ENCODE measurements at places on chromosomes 3 and 15.

- no peak for DNase-seq
Observed at GRCh38 chr3:49794431-49794830, 5.2 kb downstream of the CDHR4 start.

DNA sequence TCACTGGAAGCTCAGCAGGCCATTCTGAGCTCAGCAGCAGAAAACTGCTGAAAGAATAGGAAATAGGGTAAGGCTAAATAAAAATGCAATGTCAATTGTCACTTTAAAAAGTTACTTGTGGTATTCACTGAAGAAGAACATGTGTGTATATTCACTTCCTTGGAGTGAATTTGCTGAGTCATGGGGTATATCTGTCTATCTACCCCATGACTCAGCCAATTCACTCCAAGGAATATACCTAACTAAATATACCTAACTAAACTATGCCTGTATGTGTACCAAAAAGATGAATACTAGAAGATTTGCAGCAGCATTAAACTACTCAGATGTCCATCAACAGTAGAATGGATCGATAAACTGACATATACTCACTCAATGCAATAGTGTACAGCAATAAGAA is 69.5 kb upstream of the KCNAB1 start:
- no peak for DNase-seq

DNA sequence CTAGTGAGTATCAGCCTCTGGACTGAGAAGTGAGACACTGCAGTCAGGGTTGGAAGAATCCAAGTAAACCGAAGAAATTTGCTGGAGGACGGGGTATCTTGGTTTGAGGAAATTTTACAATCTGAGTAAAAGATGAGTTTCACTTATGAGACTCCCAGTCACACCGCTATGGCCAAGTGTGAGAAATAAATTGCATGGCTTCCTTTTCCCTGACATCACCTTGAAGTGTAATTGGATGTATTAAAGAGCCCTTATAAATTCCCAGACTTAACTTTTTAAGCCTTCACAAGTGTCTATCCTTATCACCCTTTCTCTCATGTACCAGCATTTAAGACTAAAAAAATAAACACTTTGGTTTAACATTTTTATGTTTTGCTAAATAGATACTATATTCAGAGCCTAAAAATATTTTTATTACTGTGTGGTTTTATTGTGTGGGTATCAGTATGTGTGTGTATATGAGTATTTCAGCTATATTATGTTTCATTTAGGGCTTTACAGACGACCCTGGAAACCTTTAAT is 23.8 kb downstream of the USP3 start:
- DNase-seq = no peak

- DNase-seq = no peak
Observed at GRCh38 chr3:127119693-127120464, 73.1 kb upstream of the PRR23E start.

DNA sequence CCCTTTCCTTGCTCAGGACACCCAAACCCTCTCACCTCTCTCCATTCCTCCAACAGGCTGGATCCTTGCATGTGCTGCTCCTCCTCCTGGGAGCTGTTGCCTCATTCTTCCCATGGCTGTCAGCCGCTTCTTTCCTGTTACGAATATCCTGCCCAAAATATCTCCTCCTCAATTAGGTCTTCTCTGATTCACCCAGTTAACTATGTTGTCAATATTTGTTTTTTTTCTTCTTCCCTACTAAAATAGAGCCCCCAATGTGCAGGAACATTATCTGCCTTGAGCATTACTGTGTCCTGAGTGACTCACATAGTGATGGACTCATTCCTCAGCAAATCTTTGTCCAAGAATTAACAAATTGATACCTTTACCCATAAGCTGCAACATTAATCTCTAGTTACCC is 357.2 kb downstream of the CLSTN2 start:
- DNase-seq = no peak

DNA sequence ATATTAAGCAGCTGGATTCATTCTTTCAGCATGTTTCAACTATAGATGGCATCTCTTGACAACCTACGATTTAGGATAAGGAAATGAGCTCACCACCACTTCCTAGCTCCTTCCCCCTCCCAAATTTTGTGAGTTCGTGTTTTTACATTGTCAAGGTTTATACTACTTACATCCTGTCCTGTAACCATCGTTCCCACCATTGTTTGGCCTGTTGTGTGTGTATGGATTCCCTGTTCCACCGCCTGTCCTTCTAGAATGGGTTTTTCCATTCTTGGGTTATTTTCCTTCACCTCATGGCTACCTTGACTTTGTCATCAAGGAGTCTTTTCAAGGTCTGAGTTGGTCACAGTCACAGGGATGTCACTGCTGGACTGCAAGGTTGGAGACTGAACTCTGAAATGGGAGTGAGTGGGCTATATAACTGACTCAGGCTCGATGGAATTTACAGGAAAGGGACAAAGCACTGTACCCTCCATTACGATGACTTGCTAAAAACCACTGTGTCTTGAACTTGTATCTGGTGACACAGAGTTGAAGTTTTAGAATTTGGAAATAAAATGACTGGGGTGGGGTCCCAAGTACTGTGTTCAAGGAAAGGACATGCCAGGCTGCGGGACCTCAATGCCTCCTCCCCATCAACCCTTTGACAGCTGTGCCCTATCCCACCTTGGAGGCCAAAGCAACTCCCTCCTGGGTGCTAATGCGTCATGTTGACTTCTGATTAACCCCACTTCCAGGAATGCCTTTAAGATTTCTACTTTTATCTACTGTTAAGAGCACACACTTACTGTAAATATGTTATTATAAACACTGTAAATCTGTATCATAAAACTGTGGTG is 66.8 kb upstream of the BLM start:
- no peak for DNase-seq

DNA sequence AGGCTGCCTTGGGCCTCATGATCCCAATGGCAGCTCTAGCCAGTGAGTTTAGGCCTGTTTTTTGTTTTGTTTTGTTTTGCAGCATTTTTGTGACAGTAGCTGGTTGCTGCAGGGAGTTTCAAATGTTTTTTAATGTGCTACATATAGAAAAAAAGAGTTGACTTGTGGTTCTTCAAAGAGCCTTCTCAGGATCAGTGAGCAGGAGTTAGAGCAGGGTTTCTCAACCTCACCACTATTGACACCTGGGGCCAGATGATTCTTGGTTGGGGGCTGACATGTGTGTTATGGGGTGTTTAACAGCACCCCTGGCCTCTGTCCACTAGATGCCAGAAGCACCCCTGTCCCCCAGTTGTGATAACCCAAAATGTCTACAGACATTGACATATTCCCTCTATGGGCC is 17.9 kb downstream of the APH1B start:
- no peak for DNase-seq

DNA sequence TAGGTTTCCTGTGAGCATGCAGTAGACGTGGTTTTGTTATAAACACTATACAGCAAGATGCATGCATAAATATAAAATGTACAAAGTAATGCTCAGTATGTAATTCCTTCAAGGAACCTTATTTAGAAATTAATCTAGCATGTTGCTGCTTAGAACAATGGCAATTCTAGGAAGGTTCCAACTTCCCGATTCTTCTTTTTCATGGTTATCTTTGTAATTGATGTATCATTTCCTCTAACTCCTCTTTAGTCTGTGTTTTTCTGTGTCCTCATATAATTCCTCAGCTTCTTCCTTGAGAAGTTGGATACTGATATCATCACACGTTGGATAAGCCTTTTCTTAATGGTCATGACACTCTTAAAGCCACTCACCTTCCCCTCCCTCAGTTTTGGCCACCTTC is 3.5 kb downstream of the TSEN2 start:
- no peak for DNase-seq

DNA sequence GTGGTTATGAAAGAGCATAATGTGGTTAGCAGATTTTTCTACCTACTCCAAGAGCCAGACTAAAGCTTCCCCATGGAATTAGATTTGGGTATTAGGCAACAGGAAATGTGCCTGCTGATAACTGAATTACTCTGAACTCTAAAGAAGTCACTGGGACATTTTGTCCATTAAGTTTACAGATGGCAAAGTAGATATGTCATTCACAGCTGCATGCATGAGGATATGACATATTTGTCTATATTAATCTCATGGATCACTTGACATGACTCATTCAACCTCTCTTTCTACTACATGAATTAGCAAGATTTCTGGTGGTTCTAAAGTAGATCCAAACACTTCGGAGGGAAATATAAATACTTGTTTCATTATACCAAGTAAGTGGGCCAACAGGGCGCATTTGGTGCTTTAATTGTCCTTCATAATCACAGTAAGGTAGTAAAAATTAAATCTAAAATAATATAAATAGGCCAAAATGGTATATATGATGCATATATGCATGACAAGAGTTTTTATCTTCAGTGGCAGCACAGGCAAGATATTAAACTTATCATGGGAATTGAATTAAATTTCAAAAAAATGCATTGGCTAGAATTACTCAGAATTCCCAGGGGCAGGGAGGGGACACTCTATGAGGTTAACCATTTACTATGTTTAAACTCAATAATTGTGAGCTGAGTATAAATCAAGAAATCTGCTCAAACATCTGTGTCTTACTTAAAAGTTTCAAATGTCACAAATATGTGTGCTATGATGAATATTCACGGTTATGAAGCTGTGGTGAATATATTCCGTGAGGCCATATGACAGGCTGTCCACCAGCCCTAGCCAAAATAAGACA is 365.3 kb upstream of the KCNMB2 start:
- DNase-seq = no peak

- DNase-seq = no peak
Observed at GRCh38 chr15:85722374-85723152, 72.2 kb downstream of the KLHL25 start.

- DNase-seq = no peak
Observed at GRCh38 chr15:90561344-90562244, 31.9 kb downstream of the CRTC3 start.

GRCh38 chr3:104102386-104102785 is 1264.3 kb upstream of the ALCAM start:
- peak; percentile 40 for DNase-seq

DNA sequence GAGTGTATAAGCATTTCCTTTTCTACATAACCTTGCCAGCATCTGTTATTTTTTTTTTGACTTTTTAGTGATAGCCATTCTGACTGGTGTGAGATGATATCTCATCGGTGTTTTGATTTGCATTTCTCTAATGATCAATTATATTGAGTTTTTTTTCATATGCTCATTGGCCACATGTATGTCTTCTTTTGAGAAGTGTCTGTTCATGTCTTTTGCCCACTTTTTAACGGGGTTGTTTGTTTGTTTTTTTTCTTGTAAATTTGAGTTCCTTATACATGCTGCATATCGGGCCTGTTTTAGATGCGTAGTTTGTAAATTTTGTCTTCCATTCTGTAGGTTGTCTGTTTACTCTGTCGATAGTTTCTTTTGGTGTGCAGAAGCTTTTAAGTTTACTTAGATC is 89.2 kb downstream of the LEKR1 start:
- DNase-seq = no peak

DNA sequence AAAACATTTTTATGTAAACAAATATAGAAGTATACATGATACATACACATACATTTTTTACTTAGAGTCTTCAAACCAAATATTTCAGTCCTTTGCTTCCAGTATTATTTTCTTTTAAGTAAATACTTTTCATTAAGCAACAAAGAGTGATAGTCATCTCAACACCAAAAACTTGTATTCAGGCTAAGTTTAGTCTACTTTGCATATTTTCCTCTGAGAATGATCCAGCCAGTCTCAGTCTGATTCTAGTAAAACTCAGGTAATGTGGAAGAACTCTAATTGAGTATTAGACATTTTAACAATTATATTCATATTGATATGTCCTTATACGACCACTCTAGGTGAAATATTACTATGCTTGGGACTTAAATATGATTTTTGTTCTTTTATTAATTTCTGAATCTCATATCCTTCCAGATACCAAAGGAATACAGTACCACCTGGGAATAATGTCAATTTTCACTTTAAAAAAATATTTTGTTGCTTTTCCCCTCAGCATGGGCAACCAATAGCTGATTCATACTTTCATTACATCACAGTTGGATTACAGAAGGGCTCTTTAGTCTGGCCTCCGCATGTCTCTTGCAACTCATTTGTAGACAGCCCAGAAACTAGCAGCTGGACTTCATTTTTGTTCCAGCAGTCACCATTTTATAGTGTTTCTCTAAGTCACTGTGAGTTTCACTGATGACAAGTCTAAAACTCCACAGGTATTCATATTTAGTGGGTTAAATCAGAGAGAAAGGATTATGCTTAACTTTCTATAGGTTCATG is 390.4 kb downstream of the ZBTB20 start:
- DNase-seq = peak; percentile 26

DNA sequence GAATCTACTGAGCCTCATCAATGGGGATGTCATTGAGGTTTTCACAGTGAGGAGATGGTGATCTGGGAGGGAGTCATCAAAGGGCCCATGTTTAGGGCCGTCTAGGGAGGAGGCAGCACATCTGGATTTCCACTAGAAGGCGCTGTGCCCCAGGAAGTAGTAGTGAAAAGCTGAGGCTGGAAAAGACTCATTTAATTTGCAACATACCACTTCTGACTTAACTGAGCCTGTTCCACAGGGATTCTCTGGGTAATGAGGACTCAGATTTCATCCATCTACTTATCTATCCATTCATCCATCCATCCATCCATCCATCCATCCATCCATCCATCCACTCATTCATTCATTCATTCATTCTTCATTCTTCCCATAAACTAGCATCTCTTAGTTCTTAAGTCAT is 17.4 kb upstream of the SHF start:
- DNase-seq = peak; percentile 67

DNA sequence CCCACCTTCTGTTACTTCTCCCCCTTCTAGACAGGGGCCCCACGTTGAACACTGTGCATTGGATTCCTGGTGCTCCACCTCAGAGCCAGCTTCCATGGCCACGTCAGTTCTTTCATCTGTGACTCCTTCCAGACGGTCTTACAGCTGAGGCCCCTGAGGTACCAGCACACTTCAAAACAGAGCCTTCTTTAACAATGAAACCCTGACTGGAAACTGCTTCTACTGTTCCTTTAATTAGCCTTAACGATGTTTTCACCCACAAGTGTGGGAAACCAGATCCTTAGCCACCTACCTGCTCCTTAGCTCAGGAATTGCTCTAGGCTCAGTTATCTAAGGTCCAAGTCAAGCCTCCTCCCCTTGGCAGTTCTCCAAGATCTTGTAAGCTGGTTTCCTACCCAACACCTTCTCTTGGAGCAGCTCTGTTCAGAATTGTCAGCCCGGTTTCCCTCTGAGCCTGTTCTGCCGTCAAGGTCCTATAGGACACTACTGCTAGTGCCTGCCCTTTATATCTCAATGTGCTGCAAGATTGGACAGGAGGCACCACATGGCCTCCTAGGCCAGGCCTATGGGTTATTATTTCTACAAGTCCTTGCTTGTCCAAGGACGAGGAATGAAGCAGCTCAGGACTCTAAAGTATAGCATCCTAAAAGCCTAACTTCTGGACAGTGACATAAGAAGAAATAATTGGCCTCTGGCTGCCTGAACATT is 80.7 kb downstream of the FMN1 start:
- DNase-seq = no peak

DNA sequence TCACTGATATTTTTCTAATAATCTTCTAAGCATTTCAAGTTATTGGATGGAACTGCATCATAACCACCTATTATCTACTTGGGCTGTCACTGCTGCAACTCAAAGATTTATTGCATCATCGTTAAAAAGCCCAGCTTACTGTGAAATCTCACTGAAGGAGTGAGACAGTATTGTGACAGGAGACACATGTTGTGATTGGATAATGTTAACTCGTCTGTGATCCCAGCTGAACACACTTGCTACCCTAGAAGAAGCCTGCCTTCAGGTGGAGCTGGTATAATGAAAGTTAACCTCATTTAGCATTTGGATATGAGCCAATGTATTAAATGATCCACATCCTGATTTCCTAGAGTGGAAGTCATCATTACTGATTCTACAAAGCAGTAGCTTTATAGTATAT is 138.1 kb downstream of the MAP2K5 start:
- no peak for DNase-seq

GRCh38 chr3:169146179-169146665 is 517.3 kb downstream of the MECOM start:
- DNase-seq = peak; percentile 69

GRCh38 chr15:82750831-82751180 is 41.1 kb upstream of the AP3B2 start:
- no peak for DNase-seq
